ENCODE measurements at places on chromosomes 11 and 22. TPM values are rescaled to one million over a fixed set of nuclear protein-coding genes. Genes with fewer than 3 reads are reported as not detected.

Gene ZNF70
- total RNA-seq: 17.8 TPM

Gene OR2D2
- not detected for total RNA-seq

Gene NLRP14
- total RNA-seq: 0.10 TPM

Gene CRYBB2
- 0.42 TPM for total RNA-seq

Gene FOLH1
- total RNA-seq: 1.6 TPM

Gene GLYATL2
- not detected for total RNA-seq

Gene TP53I11
- total RNA-seq: 9.2 TPM

Gene P2RY2
- total RNA-seq: 1.3 TPM

Gene OR2AG1
- not detected for total RNA-seq

Gene CDC45
- total RNA-seq: 1.2 TPM

Gene PYGM
- 12.0 TPM for total RNA-seq

Gene RAPSN
- 0.43 TPM for total RNA-seq

Data from ovary (tissue), 10 donors.